ENCODE measurements at places on chromosomes 12 and 14.
A peak's percentile ranks its signal among the peaks of the same experiment; 100 is the strongest.

DNA sequence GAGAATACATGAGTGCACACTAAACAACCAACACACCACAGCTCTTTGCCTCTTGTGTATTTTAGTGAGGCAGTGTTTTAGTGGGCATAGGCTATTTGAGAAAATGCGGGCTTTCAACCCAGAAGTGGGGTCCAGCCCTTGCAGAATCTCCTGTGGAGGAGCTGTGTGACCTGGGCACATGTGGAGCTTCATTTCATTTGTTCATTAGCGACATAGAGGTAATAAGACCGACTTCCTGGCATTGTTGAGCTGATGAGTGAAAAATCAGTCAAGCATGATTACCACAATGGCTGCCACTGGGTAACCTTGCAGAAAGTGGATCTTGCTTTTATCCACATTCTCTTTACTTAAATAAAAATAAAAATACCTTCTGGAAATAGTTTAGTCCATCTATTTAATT lies 923.5 kb downstream of the BCL11B start:
- no peak for DNase-seq

DNA sequence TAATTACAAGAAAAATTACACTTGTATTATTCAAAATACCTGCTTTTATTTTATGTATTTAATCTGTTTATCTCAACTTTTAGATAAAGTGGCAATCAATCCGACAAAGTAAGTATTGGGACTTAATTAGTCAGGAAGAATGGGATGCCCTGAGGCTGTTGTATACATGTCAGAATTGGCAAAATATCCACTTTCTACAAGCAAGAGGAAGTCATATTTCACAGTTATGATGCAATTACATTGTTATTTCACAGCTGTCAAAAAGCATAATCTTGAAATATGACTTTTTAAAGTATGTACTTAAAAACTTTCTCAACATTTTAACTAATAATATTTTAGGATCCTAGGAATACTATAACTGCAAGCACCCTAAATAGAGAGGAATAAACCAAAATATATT lies 357.1 kb upstream of the MGAT4C start:
- no peak for DNase-seq

DNA sequence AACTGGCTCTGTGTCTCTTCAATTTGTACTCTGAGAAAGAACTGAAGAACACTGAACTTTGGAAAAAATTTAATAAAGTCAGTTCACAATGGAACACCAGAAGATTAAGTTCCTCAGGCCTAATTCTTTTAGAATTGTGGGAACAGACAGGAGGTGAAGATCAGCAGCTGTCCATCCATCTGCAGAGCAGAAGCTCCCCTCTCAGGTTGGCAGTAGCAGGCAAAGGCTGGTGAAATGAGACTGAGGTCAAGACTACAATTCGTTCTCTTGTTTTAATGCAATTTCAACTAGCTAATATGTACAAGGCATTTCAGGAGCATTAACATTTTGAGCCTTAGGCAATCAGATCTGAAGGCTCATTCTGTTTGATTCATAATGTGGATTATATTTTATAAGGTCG lies 10.3 kb upstream of the TRHDE start:
- no peak for DNase-seq

DNA sequence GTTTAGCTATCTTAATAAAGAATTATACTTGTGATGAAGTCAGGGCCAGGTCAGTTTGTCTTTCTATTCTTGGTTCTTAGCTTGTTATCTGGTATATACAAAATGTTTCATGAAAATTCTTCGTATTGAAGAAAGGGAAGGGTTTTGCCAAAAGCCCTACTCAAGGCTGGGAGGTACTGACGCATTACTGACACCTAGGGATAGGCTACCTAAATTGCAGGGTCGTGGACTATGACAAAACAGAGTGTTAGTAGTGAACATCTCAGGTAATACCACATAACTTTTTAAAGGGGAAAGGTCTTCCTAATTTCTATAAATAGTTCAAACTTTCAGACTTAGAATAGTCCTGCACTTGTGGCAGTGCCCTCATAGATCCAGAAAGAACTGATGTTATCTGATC lies 246.3 kb downstream of the RGS6 start:
- no peak for DNase-seq

DNA sequence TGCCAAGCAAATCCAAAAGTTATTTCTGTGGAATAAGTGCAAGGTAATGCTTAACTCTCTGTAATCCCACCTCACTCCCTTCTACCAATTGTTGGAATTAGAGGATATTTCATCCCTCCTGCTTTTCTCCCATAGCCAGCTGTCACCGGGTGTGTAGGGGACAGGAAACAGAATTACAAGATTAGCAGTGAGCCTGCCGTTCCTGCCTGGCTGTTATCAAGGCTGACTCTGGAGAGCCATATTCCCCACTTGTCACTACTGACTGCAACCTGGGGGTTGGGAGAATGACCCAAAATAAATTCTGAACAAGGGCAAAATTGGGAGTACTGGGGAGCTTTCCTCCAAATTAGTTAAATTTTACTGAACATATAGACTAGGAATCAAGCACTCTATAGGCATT lies 24.8 kb downstream of the TBX5 start:
- no peak for DNase-seq

DNA sequence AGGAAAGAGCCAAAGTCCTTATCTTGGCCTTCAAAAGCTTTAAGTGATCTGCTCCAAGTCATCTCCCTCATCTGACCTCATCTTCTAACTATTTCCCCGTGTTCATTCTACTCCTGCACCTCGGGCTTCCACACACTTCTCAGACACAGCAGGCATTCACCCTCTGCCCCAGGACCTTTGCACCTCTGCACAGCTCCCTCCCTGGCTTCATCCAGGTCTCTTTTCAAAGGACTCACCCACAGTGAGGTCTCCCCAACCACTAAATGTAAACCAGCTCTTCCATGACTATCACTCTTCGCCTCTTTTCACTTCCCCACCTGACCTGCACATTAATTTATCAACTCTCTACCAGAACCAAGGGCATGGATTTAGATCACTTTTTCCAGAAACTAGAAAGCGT lies 161.8 kb downstream of the PIWIL1 start:
- DNase-seq, result no peak

- DNase-seq, result peak; percentile 37
Measured at GRCh38 chr14:75711105-75711795, 50.2 kb downstream of the TTLL5 start.

DNA sequence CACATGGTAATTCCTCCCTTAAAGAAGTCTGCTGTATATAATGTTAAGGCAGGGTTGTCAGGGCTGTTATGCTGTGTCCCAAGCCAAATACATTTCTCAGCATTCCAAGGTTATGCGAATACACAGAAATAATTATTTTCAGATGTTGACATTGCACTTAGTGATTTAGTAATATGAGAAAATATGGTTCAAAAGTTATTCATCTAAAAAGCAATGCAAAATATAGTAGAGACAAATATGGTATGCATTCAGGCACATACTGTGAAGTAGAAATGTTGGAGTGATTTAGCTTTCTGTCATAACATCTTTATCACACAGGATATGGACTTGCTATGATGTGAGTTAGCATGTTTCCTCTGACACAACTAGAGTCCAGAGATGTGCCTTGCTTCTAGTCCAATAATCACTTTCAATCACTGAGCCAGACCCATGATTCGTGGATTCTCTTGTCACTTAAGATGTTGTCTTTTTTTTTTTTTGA lies 70.0 kb downstream of the PDE3A start:
- no peak for DNase-seq

GRCh38 chr14:60247994-60248696 lies 876 bp upstream of the PPM1A start:
- peak; percentile 91 for DNase-seq

GRCh38 chr14:50065583-50065982 lies 50.8 kb downstream of the VCPKMT start:
- DNase-seq, result no peak

GRCh38 chr12:53200458-53201176 lies 6.4 kb downstream of the ITGB7 start:
- DNase-seq, result no peak

DNA sequence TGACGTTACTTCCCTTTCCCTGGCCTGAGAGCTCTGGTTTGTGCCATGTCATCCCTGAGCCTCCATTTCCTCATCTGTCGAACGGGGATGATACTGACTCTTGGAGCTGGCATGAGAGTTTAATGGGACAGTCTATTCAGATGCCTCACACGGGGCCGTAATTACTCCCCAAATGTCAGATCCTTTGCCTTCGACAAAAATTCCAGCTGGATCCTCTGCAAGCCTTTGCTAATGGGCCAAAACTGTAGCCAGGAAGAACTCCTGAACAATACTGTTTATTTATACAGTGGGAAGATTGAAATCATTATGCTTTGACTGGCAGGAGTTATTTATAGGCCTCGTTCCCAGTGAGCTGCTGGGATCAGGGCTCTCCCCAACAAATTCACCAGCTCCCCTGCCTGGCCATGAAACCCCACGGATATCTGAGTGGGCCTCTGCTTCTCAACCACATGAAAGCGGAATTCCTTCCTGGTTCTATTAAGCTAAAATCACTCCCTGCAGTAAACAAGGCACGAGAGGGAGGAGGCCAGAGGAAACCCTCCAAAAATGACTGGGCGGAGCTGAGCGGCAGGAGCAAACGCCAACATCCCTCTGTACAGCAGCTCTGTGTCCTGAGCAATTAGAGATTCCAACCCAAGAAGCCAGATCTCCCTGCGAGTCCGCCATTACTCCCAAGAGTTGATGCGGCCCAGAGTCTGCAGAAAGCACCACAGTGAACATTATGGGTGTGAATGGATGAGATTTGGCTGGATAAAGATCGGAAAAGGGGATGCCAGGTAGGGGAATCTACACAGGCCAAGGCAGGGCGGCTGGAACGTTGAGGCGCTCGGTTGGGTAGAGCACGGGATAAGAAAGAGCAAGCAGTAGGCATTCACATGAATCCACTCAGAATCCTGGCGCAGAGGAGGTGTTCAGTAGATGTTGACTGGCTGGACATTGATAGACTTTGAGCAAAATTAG lies 326.1 kb downstream of the BCL11B start:
- DNase-seq, result peak; percentile 85

GRCh38 chr12:10633541-10633940 lies 20.1 kb upstream of the MAGOHB start:
- DNase-seq, result no peak

DNA sequence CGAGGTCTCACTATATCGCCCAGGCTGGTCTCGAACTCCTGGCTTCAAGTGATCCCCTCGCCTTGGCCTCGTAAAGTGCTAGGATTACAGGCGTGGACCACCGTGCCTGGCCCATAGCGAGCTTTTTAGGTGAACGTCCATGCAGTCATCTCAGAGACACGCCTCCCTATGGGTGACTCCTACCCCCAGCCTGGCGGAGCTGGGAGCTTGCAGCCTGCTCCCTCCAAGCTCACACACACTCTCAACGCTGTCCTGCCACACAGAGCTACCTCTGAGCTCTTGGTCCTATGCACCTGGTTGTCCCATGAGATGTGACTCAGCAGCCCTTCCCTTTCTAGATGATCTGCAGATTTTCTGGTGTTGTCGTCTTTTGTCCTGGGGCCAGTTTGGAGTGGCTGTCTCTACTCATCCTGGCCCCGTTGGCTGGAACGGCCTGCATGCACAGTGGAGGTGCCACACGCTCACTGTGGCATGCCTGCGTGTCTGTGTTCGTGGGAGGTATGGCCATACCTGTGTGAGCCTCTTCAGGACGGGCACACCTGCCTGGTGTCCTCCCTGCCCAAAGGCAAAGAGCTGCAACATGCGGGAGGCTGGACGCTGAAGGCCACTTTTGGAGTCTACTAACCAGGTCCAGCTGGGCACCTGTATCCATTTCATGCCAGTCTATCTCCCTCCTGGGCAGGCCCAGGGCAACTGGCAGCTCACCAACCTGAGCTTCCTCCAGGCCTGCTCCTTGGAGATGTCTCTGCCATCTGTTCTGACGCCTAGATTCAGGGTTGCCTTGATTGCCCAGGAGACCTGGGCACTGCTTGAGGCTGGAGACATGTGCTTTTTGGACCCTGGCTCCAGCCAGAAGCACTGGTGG lies 18.1 kb downstream of the CABP1 start:
- no peak for DNase-seq

GRCh38 chr14:67564236-67564635 lies 31.1 kb downstream of the PLEKHH1 start:
- no peak for DNase-seq

- no peak for DNase-seq
Measured at GRCh38 chr12:190881-191280, 23.1 kb downstream of the SLC6A12 start.

GRCh38 chr14:94423453-94424056 lies 29.0 kb downstream of the SERPINA11 start:
- DNase-seq, result peak; percentile 64

GRCh38 chr14:24113379-24113800 lies 1.2 kb upstream of the DCAF11 start:
- DNase-seq, result no peak

GRCh38 chr14:89807892-89808291 lies 146.6 kb downstream of the EFCAB11 start:
- DNase-seq, result no peak

GRCh38 chr12:27968972-27969623 lies 3.4 kb downstream of the PTHLH start:
- DNase-seq, result peak; percentile 42

DNA sequence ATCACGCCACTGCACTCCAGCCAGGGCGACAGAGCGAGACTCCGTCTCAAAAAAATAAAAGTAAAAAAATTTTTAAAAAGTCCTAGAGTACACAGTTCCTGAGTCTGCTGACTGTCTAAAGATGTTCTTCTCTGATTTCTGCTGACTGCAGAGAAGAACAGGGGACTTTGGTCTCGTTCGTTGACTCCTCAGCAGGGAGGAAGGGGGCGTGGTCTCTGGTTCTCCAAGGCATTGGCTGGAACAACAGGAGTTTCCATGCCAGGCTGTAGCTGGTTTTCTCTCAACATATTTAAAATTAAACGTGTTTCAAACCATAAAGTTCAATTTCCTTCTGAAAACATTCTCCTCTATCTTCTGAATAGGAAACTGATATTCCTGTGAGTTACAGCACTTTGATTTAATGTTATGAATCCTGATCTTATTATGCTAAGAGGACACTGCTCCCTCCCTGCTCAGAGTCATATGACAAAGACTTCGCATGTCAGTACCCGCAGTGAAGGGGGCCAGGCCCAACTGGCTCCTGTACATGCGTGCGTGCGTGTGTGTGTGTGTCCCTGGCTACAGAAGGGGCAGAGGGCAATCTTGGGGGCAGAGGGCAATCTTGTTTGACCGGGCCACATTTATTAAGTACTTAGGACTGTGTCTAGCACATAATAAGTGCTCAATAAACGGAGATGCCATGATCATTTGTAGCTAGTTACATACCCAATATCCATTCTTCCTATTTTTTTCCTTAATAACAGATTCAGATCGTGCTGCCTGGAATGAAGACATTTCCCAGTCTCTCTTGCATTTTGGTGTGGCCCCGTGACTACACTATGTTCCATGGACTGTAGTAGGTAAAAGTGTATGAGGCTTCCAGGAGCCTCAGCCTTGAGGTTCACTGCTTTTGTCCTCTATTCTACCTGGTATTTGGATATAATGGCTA lies 16.5 kb upstream of the HNF1A start:
- DNase-seq, result no peak

GRCh38 chr14:101542391-101542790 lies 18.9 kb upstream of the DIO3 start:
- no peak for DNase-seq

GRCh38 chr12:14403293-14403692 lies 37.8 kb downstream of the ATF7IP start:
- no peak for DNase-seq

GRCh38 chr12:113724794-113725556 lies 241.2 kb downstream of the RBM19 start:
- no peak for DNase-seq
